ENCODE measurements at places on chromosomes 5 and 9.

GRCh38 chr9:23526806-23527205, 299.2 kb downstream of the ELAVL2 start:
- DNase-seq = no peak

- DNase-seq = no peak
Observed at GRCh38 chr5:78627766-78628165, 20.8 kb downstream of the LHFPL2 start.

- no peak for DNase-seq
Observed at GRCh38 chr9:113428062-113428615, 17.6 kb downstream of the C9orf43 start.

- DNase-seq = no peak
Observed at GRCh38 chr5:108093186-108093585, 288.7 kb downstream of the FBXL17 start.

DNA sequence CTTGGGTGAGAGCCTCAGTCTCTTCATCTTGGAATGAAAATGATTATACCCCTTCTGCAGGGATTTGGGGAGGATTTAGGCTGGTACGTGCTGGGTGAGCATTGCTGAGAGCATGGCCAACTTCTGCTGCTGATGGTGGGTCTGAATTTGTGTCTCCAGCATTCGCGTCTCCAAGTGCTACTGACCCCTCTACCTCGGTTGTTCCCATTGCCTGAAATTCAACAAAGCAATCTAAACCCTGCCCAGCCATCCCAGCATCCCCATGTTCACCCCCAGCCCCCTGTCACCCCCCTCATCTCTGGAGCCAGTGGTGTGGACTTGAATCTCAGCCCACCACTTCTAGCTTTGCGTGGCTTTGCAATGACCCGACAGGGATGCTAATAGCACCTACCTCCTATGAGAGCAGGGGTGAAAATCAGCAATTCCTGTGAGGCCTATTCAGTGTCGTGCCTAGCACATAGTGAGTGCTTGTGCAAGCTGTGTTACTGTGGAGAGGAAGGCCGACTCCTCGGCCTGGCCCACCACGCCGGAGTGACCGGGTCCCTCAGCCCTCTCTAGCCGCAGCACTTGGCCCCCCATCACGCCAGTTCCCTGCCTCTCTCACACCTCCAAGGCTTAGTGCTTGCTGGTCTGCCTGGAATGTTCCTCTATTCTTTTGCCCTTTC, 43.4 kb upstream of the SH3PXD2B start:
- no peak for DNase-seq

- no peak for DNase-seq
Observed at GRCh38 chr9:22582221-22582620, 135.6 kb downstream of the DMRTA1 start.

- no peak for DNase-seq
Observed at GRCh38 chr5:139657363-139658321, 9.5 kb downstream of the CXXC5 start.

Measured in D721Med (cell line).